ENCODE measurements at places on chromosomes 4 and X.

- DNase-seq: no peak
These were observed 13.2 kb downstream of the HAND2 start for GRCh38 chr4:173516621-173517524.

- DNase-seq: no peak
These were observed 69.6 kb downstream of the CDS1 start for GRCh38 chr4:84652478-84652877.

DNA sequence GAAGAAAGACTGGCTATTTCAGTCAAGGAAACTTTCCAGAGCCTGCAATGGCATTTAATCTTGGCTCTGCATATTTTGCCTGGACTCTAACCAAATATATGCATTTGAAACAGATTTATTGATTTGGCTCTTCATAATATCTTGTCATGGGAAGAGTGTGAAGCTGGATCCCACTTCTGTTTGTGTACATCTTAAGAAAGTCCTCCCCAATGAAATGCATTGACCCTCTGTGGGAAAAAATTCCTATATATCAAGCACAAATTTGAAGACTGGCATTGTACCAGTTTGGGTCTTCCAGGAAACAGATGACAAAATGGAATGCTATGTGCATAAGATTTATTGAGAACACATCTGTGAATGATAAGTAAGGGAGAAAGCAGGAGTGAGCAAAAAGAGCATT lies 897.3 kb upstream of the TENM3 start:
- DNase-seq: no peak

GRCh38 chr4:37383579-37384229 lies 139.2 kb downstream of the NWD2 start:
- DNase-seq: no peak

- no peak for DNase-seq
These were observed 20.0 kb upstream of the EFNB1 start for GRCh38 chrX:68808686-68809357.
